Globus pallidus (tissue), 1 donor: ENCODE measurements at places on chromosomes 3 and 15.
A peak's percentile ranks its signal among the peaks of the same experiment; 100 is the strongest.

GRCh38 chr3:150612494-150612893 lies 9.4 kb downstream of the SELENOT start:
- DNase-seq = no peak

- peak; percentile 58 for DNase-seq
Measured at GRCh38 chr3:25679642-25680302, 15.1 kb upstream of the TOP2B start.

GRCh38 chr3:8537440-8537839 lies 35.8 kb downstream of the LMCD1 start:
- DNase-seq = no peak

DNA sequence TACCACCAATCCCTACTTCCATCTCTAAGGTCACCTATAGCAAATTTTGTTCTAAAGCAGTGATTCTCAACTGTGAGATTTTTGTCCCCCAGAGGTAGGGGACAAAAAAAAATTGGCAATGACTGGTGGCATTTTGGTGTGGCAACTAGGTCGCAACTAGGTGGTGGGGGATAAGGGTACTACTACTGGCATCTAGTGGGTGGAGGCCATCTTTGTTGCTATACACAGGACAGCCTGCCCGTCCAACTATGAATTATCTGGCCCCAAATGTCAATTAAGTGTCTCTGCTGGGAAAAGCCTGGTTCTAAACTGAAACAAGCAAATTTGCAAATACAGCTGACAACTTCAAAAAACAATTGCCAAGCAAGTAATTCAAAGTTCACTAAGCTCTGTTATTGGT lies 1.4 kb downstream of the MTMR10 start:
- DNase-seq = no peak

GRCh38 chr3:52099001-52099401 lies 42.6 kb upstream of the DUSP7 start:
- DNase-seq = no peak

DNA sequence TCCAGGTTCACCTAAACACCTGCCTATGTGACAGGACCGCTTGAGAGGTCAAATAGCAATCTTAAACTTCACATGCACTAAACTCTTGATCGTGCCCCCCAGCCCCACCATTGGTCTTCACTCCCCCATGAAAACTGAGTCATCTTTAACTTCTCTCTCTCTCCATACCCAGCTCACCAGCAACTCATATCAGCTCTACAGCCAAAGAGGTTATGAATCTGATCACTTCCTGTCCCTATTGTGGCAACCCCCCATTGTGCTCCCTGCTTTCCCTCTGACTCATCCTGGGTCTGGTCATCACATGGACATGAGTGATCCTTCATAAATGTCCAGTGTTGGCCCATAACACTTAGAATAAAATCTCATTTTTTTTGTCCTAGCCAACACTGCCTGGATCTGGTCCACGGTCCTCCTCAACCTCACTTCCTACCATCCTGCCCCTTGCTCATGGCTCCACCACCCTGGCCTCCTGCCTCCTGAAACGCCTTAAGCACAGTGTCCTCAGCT lies 103.4 kb upstream of the HACD2 start:
- no peak for DNase-seq

- DNase-seq = no peak
Measured at GRCh38 chr3:195872800-195873199, 35.6 kb downstream of the TNK2 start.

- DNase-seq = no peak
Measured at GRCh38 chr3:141881702-141882101, 5.3 kb downstream of the ATP1B3 start.

DNA sequence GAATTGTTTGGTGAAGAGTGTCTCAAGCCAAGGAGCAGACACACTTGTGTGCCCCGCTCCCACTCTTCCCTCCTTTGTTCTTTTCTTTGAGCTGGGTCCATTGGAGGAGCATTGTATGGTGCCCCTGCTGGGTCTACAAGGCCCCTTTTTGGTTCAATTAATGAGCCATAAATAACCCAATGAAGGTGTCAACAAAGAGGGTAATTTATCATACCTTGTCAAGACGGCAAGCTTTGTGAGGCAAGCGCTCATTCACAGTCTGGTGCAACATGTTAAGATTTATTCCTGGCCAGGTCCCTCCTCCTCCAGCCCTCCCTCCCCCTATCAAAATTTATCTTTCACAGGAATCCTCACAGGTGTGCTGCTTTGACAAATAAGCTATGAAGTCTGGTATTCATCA lies 300.1 kb downstream of the RORA start:
- DNase-seq = no peak

DNA sequence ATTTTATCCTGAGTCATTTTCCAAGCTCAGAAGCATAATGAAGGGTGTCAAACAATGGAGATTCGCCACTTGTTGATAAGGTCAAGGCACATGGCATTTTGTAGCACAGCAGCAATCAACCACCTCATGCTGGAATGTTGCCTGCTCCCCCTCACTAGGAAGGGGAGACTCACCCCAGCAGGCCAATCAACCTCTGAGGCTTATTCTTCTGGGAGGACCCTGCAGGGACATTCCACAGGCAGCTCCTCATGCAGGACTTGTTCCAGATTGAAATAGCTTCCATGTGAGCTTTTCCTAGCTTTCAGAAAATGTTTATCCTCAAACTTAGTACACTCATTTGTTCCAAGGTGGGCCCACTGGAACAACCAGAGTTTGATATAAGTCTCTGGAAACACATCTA lies 77.6 kb downstream of the SSR3 start:
- DNase-seq = no peak

- no peak for DNase-seq
Measured at GRCh38 chr3:177567833-177568232, 370.6 kb upstream of the TBL1XR1 start.

GRCh38 chr15:64897345-64897985 lies 14.2 kb upstream of the ANKDD1A start:
- no peak for DNase-seq

- DNase-seq = no peak
Measured at GRCh38 chr3:61449327-61450040, 111.9 kb upstream of the PTPRG start.

- DNase-seq = no peak
Measured at GRCh38 chr3:142459929-142460328, 12.1 kb upstream of the XRN1 start.

- peak; percentile 78 for DNase-seq
Measured at GRCh38 chr3:187741403-187742350, 3.6 kb downstream of the BCL6 start.

GRCh38 chr3:99934975-99935797 lies 117.5 kb downstream of the CMSS1 start:
- no peak for DNase-seq

- no peak for DNase-seq
Measured at GRCh38 chr15:38829086-38829485, 264.5 kb upstream of the RASGRP1 start.

DNA sequence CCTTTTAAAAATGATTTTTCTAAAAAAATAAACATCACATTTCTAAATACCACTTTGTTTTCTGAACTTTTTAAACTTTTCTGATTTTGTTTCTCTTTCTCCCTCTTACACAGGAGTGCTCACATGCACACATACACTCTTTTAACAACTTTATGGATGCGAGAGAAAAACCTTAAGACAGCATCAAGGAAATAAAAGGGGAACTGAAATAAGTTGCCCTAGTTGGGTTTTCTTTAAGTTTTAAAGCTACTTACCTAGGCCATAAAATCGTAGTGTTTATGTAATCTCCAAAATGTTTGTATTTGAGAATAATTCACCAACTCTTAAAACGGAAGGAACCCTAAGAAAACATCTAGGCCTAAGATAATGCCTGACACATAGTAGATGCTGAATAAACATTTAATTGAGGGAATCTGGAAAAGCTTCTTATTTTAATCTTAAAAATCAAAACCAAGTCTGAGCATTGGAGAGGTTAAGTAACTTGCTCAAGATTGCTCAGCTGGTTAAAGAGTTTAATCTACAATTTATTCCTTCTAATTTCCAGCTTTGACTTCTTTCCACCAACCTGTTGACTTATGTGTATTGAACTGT lies 1.2 kb upstream of the BBX start:
- no peak for DNase-seq

DNA sequence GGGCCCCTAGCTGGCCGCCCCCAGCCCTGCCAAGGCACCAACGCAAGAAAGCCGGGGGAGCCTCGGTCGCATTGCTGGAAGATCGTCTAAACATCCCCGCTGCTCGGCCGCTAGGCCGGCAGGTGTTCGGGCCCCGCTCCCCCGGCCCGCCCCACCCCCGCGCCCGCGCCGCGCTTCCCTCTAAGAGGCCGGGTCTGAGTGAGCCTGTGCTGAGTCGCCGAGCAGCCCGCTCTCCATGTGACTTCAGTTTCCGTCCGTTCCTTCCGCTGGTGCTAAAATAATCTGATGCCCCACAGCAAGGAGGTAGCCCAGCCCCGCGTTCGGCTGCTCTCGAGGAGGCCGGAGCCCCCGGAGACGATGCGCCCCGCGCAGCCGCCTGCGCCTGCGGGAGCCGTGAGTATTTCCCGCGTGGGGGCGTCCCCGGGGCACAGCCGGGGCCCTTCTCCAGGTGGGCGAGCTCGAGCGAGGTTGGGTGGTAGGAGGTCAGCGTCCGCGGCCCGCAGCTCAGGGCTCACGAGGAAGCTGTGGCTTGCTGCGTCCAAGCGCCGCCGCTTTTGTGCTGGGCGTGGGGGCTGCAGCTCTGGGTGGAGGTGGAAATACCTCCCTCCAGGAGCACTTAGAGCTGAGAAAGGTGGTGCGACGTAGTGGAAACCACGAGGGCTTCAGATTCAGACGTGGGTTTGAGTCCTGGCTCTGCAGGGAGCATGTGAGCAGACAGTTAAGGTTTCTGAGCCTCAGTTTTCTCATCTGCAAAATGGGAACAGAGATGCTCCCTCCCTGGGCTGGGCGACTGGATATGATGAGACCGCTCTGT lies at the start of gene NRROS:
TSS of gene NRROS (plus strand) at position 212 of the 814 bp plus-strand sequence. CDS start 14,846 bp downstream, outside the sequence.
- DNase-seq = peak; percentile 49

DNA sequence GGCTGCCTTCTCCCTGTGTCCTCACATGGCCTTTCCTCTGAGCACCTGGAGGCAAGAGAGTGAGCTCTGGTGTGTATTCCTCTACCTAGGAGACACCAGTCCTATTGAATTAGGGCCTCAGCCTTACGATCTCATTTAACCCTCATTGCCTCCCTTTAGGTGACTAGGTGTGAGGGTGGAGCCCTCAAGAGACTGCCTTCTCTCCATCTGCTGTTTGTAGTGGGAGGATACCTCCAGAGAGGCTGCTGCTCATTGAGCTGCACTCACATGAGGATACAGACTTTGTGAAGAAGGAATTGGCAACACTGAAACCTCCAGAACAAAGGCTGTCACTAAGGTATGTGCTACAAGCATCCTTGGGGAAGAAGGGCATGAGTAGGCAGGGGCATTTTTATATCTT lies at the start of gene CCR8:
TSS of gene CCR8 (plus strand) at position 217 of the 400 bp plus-strand sequence. CDS start 2,623 bp downstream, outside the sequence.
- DNase-seq = no peak

- DNase-seq = no peak
Measured at GRCh38 chr3:48238531-48239085, 2.3 kb upstream of the ZNF589 start.

DNA sequence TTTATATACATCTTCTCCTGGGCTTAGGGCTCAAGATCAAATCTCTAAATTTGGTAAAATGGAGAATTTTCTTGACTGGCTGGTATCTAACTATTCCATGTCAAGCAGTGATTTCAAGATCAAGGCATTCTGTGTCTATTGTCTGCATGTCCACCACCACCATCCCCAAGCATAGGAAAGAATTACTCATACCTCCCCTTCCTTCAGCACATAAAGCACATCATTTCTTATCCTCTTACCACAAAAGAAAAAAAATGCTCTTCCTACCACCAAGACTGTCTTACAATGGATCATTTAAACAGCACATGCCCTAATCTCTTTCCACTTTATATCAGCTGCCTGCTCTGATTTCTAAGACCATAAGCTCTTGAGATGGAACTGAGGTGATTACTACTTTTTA lies 470.5 kb upstream of the THBS1 start:
- no peak for DNase-seq

GRCh38 chr3:108976058-108976457 lies 22.4 kb upstream of the GUCA1C start:
- DNase-seq = no peak

DNA sequence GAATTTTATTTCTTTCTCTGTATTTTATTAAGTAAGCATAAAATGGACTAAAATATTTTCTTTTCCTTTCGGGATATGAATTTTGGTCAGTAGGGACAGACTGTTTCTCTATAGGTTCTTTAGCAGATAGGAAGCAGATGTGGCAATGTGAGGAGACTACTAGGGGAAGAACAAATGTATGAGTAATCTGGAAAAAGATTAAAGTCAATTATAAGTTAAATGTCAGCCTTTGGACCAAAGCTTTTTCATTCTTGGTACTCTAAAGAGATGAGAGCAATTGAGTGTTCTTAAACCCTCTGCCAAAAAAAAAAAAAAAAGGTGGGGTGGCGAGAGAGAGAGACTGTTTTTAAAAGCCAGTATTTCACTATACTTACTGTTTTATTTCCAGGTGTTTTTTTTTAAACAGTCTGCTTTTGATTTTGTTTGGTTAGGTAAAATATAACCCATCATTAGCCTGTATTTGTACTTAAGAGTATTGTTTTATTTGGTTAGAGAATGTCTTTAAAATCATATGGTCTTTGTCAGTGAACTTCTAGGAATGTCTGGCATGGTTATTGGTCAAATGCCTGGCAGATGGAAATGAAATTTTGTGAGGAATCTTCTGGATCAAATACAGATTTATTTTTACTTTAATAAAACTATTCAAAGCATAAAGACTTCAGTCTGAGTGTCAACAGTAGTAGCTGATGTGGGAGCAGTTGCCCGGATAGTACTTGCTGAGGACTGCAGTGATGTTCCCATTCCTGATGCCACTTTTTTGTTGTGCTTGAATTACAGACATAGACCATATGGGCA lies 63.8 kb downstream of the LRRC49 start:
- DNase-seq = no peak

DNA sequence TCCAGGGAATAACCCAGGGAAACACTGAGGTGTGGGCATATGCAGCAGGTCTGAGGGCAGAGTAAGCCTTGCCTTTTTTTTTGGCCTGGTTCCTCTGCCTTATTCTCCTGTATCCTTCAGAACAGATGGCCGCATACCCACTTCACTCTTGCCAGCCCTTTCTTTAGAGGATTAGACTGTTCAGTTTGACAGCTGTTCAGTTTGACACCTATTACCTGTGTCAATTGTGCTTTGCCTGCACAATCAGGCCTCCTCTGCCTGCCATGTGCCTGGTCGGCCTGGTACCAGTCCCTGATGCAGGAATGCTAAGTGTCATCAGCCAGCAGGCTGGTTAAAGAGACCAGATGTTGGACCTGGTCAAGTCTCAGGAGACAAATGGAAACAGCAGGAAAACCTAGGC lies 22.3 kb downstream of the TM6SF1 start:
- no peak for DNase-seq

- no peak for DNase-seq
Measured at GRCh38 chr15:25712192-25712960, 150.8 kb downstream of the ATP10A start.

GRCh38 chr3:123750659-123751420 lies 133.3 kb downstream of the MYLK start:
- no peak for DNase-seq

DNA sequence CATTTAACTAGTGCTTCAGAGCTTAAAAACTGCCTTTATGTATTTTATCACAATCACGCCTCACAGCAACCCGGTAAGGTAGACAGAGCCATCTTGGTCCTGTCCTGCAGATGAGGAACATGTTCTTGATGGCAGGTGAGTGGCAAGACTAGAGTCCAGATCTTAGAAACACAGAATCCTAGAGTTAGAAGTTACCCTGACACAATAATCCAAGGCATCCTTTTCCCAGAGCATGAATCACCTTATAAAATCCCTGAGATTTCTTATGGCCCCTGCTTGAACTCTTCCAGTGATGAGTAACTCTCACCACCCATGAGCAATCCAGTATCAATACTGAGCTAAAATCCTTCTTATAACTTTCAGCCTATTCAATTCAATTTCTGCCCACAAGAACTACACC lies 16.9 kb downstream of the POPDC2 start:
- no peak for DNase-seq

- no peak for DNase-seq
Measured at GRCh38 chr15:89203705-89204273, 17.6 kb downstream of the RLBP1 start.
